Activated CD8-positive, alpha-beta memory T cell treated with anti-CD3 and anti-CD28 coated beads for 4 hours (primary cell): ENCODE measurements at places on chromosomes 2 and 18.

DNA sequence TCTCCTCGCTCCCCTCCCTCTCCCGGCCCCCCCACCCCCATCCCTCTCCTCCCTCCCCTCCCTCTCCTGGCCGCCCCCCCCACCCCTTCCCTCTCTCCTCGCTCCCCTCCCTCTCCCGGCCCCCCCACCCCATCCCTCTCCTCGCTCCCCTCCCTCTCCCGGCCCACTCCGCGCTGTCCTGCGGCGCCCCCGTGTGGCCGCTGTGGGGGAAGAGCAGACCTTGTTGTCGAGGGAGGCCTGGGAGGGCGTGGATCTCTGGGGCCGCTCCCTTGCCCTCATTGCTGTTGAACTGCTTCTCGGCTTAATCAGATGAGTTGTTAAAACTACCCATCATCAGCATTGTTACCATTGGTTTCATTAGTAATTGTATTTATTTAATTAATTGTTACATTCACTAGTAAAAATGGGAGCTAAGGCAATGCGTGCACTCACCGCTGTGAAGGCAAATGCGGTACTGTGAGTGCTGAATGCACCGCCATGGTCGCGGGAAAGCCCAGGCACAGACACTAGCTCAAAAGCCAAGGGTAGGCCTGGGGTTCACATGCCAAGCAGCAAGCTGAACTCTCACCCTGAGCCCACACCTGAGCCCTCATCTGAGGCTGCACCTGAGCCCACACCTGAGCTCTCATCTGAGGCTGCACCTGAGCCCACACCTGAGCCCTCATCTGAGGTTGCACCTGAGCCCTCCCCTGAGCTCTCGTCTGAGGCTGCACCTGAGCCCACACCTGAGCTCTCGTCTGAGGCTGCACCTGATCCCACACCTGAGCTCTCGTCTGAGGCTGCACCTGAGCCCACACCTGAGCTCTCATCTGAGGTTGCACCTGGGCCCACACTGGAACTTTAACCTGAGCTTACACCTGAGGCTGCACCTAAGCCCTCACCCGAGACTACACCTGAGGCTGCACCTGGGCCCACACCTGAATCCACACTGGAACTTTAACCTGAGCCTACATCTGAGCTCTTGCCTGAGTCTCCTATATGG lies 8.8 kb downstream of the RTP5 start:
- DNase-seq: peak; percentile 54

GRCh38 chr2:109217362-109218086 lies 88.5 kb downstream of the SH3RF3 start:
- DNase-seq: no peak

GRCh38 chr2:22626621-22627020 lies 758.4 kb upstream of the KLHL29 start:
- no peak for DNase-seq

DNA sequence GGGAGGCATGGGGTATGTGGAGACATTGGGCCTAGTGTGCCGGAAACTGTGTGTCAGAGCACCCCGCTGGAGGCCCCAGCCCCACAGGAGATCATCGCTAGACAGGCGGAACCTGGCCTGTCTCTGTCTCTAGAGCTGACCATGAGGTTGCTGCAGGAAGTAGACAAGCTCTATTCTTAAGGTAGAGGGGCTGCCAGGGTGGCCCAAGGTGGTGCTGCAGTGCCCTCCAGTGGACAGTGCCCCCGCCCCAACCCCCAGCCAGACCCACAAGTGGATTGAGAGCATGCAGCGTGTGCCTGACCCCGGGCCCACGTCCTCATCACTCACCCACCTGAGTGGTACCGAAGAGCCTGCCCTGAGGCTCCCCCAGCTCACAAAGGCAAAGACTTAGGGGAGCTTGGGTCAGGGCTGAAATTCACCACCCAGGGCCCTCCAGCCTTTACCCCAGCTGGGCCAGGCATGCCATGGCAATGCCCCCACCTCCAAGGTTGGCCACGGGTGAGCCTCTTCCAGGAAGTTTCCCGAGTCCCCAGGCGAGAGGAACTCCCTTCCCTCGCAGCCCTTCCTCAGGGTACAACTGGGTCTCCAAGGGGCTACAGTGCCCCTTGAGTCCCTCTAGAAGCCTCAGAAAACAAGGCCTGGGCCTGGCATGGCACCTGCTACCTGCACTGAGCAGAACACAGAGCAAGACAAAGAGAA lies 155.0 kb downstream of the TTC32 start:
- no peak for DNase-seq

DNA sequence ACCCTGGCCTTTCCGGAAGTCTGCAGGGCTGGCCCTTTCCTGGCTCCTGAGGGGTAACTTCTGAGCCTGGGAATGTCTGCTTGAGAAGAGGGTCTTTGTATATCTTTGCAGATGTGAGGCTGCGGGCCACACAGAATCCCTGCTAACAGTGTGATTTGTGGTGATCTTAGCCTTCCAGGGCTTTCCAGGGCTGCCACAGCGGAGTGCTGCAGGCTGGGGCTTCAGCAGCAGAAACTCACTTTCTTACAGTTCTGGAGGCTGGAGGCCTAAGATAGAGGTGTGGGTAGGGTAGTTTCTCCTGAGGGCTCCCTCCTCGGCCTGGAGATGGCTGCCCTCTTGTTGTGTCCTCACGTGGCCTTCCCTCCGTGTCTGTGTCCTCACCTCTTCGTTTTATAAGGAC lies 294.7 kb upstream of the HS6ST1 start:
- DNase-seq: no peak

DNA sequence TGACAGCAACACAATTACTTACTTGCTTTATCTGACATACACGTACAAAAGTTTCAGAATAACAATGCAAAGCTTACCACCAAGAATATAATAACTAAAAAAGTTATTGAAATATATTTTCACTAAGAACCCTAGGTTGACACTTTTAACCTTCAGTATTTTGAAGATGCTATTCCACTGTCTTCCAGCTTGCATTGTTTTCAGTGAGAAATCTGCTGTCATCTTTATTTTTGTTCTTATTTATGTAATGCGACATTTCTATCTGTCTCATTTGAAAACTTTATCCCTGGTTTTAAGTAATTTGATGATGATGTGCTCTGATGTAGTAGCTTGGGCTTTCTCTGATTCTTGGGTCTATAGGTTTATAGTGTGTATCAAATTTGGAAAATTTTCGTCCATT lies 165.0 kb upstream of the SMIM21 start:
- no peak for DNase-seq

DNA sequence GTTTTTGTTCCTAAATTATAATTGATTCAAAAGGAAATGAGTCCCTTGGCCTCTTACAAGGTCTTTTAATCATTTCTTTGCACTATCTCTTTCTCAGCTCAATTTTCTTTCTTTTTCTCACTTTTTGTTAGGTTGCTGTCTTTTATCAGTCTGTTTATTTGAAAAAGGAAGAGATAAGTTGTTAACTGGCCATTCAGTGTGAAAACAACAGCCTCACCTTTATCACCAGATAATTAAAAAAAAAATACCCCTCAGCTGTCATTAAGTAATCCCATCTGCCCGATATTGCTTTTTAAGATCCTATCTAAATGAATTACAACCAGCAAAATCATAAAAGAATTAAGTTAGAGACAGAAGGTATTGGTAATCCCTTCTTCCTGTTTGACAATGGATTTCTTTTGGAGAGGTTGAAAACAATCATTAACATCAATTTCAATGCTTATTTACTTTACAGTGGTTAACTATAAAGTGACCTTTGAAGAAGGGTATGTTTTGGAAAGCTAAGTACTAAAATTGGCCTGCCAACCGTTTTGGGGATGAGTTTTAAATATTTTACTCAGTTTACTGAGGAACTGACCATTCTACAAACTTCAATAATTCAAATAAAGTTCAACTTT lies 104.9 kb downstream of the TGIF1 start:
- no peak for DNase-seq

DNA sequence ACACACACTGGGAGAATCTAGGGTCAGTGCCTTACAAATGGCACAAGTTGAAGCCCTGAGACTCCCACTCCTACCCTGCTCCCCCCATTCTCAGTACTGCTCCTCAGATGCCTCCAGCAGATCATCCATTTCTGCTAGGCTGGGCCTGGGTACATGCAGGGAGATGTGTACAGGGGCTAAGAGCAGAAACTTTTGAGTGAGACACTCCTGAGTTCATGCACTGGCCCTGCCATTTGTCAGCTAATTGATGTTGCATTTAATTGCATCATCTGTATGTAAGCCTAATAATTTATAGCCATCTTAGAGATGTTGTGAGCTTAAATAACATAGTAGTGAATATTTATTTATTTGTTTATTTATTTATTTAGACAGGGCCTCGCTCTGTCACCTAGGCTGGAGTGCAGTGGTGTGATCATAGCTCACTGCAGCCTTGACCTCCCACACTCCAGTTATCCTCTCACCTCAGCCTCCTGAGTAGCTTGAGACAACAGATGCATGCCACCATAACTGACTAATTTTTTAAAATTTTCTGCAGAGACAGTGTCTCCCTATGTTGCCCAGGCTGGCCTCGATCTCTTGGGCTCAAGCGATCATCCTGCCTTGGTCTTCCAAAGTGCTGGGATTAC lies 4.8 kb upstream of the CASP8 start:
- DNase-seq: no peak

DNA sequence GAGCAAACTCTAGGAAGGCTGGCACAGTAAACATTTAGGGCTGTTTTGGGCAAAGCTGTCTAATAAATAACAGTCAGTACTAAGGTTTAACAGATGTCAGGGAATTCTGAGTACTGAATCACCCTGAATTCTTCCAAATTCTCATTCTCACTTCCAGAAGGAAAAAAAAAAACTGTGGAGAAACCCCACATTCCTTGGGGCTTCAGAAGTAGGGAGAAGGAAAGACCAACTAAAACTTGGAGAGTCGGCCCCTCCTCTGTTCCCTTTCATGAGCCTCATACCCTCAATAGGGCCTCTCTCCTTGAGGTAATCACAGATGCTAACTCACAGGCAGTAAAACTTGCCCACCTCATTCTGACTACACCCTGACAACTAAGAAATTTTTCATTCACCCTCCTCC lies 62.1 kb downstream of the CCDC148 start:
- no peak for DNase-seq

DNA sequence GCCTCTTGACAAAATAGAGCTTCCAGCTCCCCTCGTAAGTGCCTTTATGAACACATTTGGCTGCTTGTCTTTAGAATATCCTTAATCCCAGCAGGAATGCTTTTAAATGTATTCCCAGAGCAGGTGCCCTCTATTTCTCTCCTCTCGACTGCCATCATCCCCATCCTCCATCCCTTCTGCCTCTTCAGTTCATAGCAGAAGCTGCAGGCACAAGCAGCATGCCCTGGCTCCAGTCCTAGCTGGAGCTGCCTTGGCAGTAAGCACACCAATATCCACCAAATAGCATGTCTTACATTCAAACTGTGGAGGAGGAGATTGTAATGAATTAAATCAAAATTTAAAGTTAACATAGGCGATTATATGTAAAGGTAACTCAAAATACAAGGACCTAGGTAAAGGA lies 891.3 kb upstream of the SLC39A10 start:
- DNase-seq: no peak

DNA sequence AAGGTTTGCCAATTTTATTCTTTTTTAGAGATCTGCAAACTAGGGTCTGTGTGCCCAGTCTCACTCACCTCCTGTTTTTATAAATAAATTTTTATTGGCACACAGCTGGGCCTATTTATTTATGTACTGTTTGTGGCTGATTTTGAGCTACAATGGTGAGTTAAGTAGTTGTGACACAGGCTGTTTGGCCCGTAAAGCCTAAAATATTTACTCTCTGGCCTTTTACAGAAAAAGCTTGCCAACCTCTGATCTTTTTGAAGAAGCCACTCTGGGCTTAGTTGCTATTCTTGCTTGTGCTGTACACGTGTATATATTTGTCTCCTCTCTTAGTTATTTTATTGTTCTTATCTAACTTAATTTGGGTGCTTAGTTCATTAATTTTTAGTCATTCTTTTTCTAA lies 14.5 kb downstream of the NAB1 start:
- DNase-seq: no peak

GRCh38 chr18:69177702-69178101 lies 223.0 kb upstream of the DOK6 start:
- DNase-seq: no peak

DNA sequence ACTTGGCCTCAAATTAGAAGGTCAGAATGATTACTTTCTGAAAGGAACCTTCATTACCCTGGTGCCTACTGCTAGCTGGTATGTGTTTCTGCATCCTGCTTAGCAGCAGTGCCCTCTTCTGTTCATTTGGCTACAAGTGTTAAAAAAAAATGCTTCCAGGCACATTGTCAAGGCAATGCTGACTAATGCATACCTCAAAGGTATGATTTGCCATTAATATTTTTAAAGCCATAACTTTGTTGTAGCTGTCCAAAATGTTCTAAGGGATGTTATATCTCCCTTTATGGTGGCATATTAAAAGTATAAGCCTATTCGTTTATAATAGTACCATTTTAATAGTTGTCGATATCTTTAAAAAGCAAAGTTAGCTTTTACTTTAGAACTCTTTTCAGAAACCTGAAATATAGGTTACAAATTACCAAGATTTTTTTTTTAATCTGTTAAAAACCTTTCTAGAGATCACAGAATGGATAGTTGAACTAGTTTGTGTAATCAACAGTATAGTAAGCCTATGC lies 52.0 kb upstream of the FAM171B start:
- no peak for DNase-seq

DNA sequence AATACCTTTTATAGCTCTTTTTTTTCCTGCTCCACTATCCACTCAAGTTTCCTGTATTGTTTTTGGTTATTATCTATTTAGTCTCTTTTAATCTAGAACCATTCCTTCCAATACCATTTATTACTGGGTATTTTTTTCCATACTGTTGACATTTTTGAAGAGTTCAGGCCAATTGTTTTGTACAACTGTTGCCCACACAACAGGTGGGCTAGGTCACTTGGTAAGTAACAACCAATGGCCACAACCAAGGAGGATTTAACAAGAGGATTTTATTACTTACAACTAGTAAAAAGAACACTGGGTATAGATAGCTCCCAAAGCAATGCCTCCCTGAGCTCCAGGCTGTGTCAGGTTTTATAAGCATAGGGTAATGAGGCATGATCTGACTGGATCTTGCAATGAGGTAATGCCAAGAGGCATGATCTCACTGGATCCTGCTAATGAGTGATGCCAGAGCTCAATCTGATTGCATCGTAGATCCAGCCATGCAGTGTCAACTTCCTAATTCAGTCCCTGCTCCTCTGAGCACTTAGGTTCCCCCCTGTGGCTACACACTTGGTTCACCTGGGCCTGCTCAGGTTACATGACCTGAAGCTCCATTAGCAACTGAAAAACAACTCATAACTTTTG lies 7.1 kb upstream of the CEP68 start:
- no peak for DNase-seq

- DNase-seq: no peak
Measured at GRCh38 chr2:175282300-175282699, 100.8 kb upstream of the ATP5MC3 start.

- DNase-seq: no peak
Measured at GRCh38 chr2:10333247-10333613, 30.5 kb downstream of the HPCAL1 start.

DNA sequence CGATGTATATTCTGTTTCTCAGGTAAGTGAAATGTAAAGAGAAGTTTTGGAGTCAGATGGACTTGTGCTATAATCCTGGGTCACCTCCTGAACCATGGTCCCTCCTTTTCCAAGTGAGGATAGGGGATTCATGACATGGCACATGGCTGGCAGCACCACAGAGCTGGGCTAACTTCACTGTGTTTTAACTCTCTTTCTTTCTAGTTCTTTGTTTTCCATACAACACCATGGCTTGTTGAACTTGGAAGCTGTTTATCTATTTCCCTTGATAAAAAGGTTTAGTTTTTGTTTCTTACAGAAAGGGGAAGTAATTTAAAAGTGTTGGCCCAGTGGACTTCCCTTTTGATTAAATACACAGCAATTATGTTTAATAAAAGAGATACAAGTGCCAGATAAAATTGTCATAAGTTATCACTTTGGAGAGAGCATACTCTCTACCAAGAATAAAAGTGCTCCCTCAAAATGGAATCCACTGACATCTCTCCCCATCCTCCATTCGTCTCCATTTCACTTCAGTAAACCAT lies 90.4 kb downstream of the PLCL1 start:
- DNase-seq: no peak
